ENCODE measurements at places on chromosomes 5 and 9.

GRCh38 chr5:171318026-171318425, 9.0 kb downstream of the TLX3 start:
- no peak for DNase-seq

DNA sequence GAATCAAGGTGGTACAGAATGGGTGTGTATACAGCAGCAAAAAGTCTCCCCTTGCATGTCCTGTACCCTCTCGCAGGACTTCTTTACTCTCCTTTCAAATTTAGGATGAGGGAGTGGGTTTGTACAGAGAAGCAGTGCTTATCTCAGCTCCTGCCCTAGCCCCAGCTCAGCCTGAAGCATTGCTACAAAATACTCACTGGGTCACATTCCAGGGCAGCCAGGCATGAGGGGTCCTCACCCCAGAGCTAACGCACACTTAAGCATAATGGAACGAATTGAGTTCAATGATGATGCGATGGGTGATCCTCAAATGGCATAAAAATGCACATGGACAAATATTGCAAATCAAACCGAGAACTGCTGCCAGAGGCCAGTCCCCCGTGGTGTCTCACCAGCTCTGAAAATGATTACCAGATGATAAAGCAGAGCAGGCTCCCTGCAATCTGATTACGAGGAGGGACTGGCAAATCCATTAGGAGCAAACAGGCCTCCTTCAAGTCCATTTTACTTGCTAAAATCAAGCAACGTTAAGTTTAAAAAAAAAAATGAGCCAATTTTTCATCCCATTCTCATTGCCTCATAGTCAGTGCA, 231.6 kb upstream of the TAS2R1 start:
- DNase-seq, result no peak

- no peak for DNase-seq
Measured at GRCh38 chr5:71934322-71934721, 173.0 kb upstream of the MAP1B start.

- no peak for DNase-seq
Measured at GRCh38 chr9:32581512-32582143, 8.7 kb upstream of the NDUFB6 start.

GRCh38 chr5:149961957-149962409, 1.4 kb downstream of the SLC26A2 start:
- DNase-seq, result peak; percentile 55

DNA sequence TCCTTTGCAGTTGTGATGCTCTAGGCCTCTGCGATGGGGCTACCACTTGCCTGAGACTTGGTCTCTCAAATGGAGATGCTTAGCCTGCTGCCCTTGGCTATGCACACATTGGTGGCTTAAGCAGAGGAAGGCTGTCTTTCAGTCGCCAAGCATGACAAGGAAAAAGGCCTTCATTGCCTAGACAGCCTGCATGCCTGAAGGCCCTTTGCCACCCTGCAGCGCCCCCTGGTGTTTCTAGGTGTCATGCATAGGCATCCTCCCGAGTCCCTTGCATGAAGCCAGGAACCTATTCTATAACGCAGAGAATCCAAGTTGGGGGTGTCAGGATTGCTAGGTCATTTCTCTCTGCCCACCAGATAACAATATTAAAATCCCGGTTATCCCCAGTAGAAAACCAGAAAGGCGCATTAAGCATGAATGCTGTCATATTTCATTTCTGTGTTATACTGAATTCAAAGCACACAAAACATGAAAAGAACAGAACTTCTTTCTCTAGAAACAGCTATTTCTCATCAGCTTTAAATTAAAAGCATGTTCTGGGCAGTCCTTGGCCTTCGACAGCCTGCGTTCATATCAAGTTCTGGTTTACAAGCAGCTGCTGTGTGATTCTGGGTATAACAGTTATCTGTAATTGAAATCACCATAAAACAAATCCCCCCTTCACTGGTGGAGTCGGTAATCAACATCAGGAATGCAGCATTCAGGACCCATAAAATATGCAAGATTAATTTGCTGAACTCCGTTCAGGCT, 59.7 kb upstream of the TRPC7 start:
- DNase-seq, result no peak

DNA sequence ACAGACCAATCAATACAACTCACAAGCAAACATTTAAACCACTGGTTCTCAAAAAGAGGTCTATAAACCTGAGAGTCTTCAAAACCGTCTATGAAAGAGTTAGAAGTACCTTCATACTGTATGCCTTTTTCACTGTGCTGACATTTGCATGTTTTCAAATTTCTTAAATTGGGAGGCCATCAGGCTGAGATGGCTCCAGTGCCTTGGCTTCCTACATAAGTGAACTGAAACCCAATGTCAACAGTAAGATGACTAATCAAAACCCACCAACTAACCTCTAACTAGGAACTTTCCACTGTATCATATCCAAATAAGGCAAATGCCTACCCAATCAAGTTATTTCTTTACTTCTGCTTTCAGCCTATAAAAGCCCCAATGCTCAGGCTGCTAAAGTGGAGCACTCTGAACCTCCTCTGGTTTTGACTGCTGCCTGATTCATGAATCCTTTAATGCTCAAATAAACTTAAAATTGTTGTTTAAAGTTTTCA, 35.1 kb downstream of the FAM13B start:
- no peak for DNase-seq

- no peak for DNase-seq
Measured at GRCh38 chr9:82940376-82940775, 122.6 kb downstream of the RASEF start.

GRCh38 chr5:174327317-174327864, 281.9 kb downstream of the NSG2 start:
- peak; percentile 61 for DNase-seq

- no peak for DNase-seq
Measured at GRCh38 chr9:80134487-80134886, 562.7 kb downstream of the TLE4 start.

DNA sequence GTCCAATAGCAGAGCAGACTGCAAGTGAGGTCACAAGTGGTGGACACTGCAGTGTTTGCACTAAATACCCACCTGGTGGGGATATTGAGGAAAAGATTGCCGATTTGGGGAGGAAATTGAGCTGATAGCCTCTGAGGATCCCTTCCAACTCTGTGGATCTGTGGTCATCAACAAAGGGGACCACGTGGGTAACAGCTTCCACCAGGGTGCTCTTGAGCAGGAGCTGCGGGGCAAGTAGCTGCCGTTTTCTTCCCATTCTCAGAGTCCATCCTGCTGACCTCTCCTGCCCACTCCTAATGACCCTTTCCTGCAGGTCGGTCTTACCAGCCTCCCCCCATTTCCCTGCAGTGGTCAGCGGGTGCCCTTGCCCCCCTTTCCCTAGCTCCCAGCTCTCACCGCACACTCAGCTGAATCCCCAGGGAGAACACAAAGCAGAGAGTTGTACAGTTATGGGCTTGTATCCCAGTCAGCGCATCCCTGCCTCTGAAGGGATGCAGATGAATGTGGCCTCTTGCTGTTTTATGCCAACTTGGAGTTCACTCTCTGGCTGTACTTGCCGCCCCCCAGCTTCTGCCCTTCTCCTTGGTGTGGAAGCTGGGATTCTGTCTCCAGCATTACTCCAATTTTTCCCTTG, 18.0 kb downstream of the DAPK1 start:
- DNase-seq, result no peak

DNA sequence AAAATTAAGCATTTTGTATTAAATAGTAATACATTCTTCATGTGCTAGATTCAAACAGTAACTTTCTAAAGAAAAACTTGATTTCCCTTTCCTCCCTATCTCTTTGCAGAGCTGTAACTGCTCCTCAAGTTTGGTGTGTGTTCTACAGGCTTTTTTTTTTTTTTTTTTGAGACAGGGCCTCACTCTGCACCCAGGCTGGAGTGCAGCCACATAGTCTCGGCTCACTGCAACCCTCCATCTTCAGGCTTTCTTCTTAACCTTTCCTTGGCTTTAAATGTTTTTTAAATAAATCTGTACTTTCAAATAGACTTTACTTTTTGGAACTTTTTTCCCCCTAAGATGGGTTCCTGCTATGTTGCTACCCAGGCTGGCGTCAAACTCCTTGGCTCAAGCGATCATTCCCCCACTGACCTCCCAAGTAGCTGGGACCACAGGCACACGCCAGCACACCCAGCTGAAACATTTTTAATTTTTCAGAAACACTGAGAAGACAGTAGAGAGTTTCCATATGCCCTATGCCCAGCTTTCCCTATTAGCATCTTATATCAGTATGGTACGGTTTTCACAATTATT, 9.1 kb downstream of the NDFIP1 start:
- DNase-seq, result no peak

- no peak for DNase-seq
Measured at GRCh38 chr5:139898981-139899380, 103.4 kb downstream of the PSD2 start.

DNA sequence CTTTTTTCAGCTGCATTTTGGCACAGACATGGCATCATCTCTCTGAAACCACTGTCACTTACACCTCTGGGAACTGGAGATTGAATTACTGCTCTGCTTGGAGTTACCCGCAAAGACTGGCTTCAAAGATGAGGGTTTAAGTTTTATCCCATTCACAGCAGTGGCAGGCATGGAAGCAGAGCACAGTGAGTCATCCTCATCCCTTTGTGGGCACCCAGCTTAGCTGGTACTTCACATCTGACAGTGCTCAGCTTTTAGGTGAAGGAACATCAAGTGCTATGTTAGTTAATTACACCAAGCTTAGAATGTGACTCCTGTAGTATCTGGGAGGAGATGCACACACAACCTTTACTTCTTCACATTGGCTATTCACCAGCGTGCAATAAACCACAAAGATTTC, 24.8 kb upstream of the ALDH1A1 start:
- peak; percentile 50 for DNase-seq

DNA sequence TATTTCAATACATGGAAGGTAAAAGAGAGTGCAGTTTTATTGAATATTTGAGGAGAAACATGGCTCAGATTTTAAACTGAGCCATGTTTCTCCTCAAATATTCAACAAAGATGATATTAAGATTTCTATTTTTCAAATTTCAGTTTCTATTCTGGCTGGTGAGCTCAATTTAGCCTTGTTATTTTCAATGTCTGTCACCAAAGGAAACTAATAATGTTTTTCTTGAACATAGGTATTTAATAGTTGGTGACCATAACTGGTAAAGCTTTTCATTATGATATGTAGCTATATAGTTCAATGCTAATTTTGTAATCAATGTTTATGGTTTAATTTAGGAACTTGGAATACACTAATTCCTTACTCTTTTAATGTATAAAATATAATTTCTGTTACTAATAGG, 177.4 kb downstream of the FER start:
- DNase-seq, result no peak

- no peak for DNase-seq
Measured at GRCh38 chr5:73922875-73923557, 297.0 kb downstream of the ARHGEF28 start.

- DNase-seq, result no peak
Measured at GRCh38 chr5:181107699-181108098, 23.3 kb downstream of the OR2V1 start.

- no peak for DNase-seq
Measured at GRCh38 chr5:140239939-140240700, 62.8 kb downstream of the PFDN1 start.

DNA sequence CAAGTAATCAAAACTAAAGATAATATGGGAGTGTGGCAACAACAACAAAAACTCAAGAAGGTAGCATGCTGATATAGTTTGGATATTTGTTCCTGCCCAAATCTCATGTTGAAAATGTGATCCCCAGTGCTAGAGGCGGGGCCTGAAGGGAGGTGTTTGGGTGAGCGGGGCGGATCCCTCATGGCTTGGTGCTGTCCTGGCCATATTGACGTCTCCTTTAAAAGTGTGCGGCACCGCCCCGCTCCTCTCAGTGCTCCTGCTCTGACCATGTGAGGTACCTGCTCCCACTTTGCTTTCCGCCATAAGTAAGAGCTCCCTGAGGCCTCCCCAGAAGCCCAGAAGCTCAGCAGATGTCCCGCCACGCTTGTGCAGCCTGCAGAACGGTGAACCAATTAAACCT, 25.6 kb downstream of the MED27 start:
- DNase-seq, result no peak

- DNase-seq, result no peak
Measured at GRCh38 chr9:134061019-134061687, 6.7 kb downstream of the BRD3 start.

DNA sequence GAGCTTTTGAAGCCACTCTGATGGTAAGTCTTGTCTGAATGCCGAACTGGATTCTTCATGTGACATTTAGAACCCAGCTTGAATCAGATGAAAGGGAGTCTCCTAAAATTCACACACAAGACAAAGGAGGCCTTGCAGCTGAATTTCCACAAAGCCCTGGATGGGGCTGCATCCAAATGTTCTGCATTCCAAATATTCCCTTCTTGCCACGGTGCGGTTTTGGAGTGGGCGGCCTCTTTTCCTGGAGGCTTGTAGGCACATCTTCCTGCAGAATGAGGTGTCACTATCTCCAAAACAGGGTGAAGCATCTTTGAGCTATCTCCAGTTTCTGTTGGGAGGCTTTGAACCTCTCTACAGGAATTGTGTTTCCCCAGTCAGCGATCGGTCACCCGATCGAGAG, 342.7 kb downstream of the ARHGEF28 start:
- DNase-seq, result no peak

DNA sequence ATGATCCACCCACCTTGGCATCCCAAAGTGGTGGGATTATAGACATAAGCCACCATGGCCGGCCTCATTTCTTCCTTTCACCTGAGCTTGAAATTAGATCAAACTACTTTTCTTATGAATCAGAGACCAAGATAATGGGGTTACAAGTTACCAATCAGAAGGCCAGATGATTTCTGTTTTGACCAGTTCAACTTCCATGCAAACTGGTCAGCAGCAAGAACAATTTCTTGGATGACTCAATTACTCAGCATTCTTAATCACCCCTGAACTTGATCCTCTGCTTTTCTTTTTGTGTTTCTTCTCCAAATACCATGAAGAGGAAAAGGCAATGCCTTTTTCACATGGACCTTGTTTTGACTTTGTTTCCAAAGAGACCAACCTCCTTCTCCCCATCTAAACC, 10.0 kb upstream of the PLIN2 start:
- DNase-seq, result no peak

GRCh38 chr9:118271936-118272335, 567.7 kb downstream of the TLR4 start:
- DNase-seq, result no peak

- DNase-seq, result no peak
Measured at GRCh38 chr5:96354237-96354636, 78.8 kb downstream of the PCSK1 start.

GRCh38 chr5:122400341-122400740, 88.3 kb downstream of the SNCAIP start:
- no peak for DNase-seq

- peak; percentile 13 for DNase-seq
Measured at GRCh38 chr5:32388432-32389129, 56.0 kb downstream of the ZFR start.

DNA sequence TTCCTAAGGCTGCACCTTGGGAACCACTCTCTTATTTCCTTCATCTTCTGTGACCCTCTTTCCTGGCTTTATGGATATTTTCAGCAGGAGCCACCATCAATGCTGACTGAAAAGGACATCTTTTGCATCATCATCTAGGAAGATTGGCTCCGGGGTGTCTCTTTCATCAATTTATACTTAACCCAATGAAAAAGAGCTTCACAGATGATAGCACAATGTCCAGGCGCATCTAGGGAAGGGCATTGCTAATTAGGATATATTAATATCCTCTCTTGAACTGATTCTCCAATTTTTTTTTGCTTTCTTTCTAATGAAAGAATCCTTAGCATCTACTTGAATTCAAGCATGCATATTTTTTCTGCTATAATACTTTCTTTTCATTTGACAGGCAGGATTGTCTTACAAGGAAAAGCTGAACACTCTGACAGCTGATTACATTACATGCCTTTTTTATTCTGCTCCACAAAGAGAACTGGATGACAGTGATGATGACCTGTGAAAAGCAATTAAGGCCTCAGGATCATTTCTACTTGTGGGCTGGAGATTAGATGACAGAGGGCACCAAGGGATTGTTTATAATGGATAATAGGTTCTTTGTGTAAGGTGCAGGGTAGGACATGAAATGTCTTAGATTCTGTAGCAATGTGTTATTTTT, 60.2 kb downstream of the PCSK1 start:
- no peak for DNase-seq

Data from foreskin keratinocyte (primary cell).